DMS79 treated with DMSO at 0.1 percent for 48 hours (cell line): ENCODE measurements at places on chromosomes 12 and 14.
A peak's percentile ranks its signal among the peaks of the same experiment; 100 is the strongest.

DNA sequence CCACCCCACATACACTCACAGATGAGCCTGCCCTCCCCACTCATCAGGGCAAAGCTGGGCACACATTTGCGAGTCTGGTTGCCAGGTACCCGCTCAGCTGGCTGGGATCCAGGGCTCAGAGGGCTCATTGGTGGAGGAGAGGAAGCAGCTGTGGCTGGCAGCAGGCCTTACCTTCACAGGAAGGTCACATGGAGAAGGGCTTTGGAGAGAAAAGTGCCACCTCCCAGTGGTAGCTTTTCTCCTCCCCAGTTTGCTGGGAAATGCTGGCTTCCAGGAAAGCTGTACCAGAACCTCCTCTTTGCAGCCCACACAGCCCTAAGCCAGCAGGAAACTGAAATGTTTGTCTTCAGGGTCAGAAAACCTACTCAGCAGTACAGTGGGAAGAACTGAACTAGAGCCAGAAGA lies 55.6 kb downstream of the LGMN start:
- DNase-seq = peak; percentile 97

- DNase-seq = no peak
Observed at GRCh38 chr12:94649349-94650142, 811 bp downstream of the TMCC3 start.

DNA sequence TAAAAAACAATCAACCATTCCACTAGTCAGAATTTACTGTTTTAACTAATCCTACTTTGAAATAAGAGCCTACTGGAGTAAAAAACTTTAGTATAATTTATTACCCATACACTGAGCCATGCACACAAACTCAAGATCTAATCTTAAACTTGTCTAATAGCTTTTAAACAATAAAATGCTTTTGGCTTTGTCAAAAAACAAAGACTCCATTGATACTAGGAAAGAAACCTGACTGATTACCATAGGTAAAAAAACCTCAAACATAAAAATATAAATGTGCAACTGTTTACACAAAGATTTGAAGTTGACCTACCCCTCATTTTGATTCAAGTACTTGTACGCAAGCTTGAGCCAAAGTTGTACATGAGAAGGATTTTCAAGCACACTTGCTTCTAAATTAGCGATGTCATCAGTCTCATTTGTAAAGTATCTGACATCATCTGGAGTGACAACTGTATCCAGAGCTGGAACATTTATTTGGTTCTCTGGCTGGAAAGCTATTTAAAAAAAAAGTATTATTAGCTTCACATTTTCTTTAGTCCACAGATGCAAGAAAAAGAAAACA lies 36.1 kb downstream of the ZFC3H1 start:
- peak; percentile 0 for DNase-seq

GRCh38 chr14:43790681-43791080 lies 716.4 kb downstream of the FSCB start:
- no peak for DNase-seq

GRCh38 chr12:116142936-116143898 lies 134.3 kb downstream of the MED13L start:
- no peak for DNase-seq
